ENCODE measurements at places on chromosomes 16 and 17.

DNA sequence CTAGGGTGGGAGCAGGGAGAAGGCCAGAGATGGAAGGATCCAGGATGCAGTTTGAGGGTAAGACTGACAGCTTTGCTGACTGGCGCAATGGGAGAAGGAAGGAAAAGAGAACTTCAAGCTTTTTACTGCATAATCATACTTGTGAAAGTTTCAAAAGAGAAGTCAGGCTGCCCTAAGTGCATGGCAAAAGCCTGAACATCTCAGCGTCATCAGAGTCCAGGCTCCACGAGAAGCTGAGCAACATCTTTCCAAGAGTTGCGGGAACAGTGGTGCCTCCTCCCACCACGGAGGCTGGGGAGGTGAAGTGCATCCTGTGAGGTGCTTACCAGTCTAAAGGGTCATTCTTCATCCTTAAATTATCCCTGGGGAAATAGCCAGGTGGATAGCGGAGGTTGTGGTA is 26.9 kb upstream of the SLC38A8 start:
- DNase-seq: no peak

- DNase-seq: no peak
These were observed 59.2 kb downstream of the ABCC1 start for GRCh38 chr16:16008666-16009065.

GRCh38 chr16:60214311-60214710 is 1480.2 kb upstream of the GOT2 start:
- DNase-seq: no peak

DNA sequence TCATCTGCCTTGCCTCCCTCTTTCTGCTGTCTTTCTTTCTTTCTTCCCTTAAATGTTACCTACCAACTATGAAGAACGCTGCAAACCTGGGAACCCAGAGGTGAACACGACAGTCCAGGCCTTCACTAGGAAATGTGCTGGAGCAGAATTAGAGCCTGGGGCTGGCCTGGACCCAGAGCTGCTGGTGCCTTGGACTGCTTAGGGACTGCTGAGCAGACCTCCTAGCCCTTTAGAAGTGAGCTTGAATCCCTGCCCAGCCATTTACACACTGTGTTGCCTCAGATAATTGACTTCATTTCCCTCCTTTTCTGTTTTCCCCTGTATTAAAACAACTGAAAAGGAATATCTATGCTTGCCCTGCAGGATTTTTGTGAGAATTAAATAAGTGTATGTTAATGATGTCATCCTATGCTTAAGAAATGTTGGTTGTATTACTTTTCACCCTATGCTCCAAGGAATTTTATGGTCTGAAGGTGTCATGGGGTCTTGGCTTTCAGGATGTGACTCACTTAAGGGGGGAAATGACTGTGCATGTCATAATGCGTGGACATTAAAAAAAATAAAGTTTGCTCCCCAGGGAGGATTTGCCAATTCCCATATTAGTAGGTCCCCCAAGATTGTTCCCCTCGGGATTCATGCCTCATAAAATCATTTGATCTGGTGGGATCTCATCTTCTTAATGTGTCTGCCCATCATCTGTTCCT is 11.5 kb downstream of the CDH13 start:
- no peak for DNase-seq

DNA sequence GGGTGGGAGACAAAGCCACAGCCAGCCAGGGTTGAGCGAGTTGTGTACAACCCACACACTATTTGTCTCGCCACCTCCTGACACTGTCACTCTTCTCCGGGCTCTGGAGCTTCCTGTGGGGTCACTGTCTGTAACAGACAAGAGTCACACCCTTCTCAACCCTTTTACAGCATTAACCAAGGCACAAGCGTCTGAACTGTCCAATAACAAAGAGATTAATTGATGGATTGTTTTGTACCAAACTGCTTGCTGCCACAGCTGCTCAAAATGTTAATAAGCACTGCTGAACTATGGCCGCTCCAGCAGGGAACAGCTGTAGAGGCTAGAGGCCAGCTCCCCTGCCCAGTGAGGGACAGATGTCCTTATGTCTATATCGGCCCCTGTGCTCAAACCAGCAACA is 25.2 kb upstream of the HYDIN start:
- DNase-seq: no peak

DNA sequence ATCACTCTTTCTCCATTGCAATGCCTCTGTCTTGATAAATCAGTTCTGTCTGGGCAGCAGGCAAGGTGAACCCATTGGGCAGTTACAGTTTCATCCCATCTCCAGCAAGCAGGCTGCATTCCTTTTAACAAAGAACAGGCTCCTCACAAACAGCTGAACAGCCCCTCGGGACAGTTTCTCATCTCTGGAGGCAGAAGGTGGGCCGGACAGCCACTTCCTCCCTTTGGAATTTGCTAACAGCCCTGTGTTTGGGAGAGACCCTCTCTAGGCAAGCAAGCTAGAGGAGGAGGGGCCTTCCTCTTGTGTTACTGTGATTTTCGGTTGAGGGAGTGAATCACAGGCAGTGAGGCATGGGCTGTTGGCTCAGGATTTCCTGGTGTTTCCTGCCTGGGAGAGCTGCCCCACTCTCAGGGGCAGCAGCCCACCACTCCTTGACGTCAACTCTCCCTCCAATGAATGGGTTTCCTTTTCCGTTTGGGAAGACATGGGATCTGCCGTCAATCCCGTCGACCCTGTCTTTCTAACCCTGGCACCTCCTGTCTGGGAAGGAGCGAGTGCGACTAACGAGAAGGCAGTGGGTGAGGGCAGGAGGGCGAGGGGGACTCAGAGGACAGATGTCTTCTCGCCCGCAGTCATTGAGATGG is 3.7 kb upstream of the PGS1 start:
- DNase-seq: no peak

GRCh38 chr17:82127315-82127595 is 29.2 kb upstream of the FASN start:
- DNase-seq: no peak

GRCh38 chr17:46078675-46079074 is 79.6 kb downstream of the STH start:
- DNase-seq: no peak

GRCh38 chr17:36611345-36612072 is 10.1 kb downstream of the MRM1 start:
- no peak for DNase-seq

- DNase-seq: no peak
These were observed 27.5 kb downstream of the LRRC75A start for GRCh38 chr17:16464303-16465051.

DNA sequence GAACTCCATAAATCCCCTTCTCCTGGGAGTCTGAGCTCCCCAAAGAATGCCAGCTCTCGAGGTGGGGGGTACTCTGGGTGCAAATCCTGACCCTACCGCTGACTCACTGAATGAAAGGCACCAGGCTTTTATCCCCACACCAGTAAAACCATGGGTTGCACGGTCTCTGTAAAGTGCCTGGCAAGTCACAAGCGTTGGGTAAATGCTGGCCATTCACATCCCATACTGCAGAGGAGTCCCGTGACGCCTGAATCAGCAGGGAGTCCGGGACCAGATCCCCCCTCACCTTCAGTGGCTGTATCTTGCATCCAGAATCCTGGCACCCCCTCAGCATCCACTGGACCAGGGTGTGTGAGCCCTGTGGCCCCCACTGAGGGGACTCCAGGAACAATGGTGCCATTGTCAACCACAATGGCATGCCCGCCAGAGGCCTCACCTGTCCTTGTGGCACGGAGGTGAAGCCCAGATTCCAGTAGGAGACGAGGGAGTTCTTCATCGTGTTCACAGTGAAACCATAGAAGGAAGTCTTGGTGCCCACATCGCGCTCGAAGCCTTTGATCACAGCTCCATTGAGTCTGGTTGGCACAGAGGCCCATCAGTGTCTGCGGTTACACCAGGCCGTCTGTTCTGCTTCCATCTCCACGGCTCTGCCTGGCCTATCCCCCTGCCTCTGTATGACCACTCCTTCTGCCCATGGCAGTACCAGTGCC is 13.3 kb downstream of the ST6GALNAC2 start:
- no peak for DNase-seq

- no peak for DNase-seq
These were observed 3.3 kb upstream of the FDXR start for GRCh38 chr17:74875977-74876593.

GRCh38 chr16:5891296-5891695 is 793.7 kb upstream of the EEF2KMT start:
- DNase-seq: no peak

Data from T-helper 2 cell (primary cell).